Activated gamma-delta T cell treated with anti-CD3 and anti-CD28 coated beads, Interleukin-2, amount 50 U/mL, for 16 hours (primary cell): ENCODE measurements at places on chromosomes 6 and 20.

- DNase-seq = no peak
Measured at GRCh38 chr6:16596616-16597331, 164.5 kb downstream of the ATXN1 start.

GRCh38 chr6:161918109-161918531 lies 644.3 kb upstream of the AGPAT4 start:
- no peak for DNase-seq

GRCh38 chr6:38078671-38079070 lies 259.1 kb downstream of the ZFAND3 start:
- no peak for DNase-seq

- no peak for DNase-seq
Measured at GRCh38 chr6:52371656-52372191, 9.8 kb downstream of the PAQR8 start.

- no peak for DNase-seq
Measured at GRCh38 chr6:138162111-138162954, 594 bp downstream of the ARFGEF3 start.

- no peak for DNase-seq
Measured at GRCh38 chr6:26044140-26045064, 42.8 kb upstream of the HFE start.

DNA sequence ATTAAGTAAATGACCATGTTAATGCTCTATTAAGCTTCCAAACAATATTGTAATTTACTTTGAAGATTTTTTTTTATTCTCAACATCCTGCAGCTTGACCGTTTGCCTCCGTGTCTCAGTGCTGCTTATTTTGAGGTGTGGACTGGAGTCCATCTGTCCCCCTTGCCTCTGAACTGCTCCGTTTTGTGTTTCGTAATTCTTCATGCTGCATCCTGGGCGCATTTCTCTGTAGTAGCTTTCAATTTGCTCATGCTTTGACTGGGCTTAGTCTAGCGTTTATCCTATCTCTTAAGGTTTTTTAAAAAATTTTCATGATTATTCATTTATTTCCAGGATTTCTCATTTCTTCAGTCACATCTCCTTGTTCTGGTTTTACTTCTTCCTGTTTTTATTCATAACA lies 37.8 kb downstream of the PTPN1 start:
- no peak for DNase-seq

- DNase-seq = no peak
Measured at GRCh38 chr6:155100087-155100486, 105.0 kb downstream of the TIAM2 start.

DNA sequence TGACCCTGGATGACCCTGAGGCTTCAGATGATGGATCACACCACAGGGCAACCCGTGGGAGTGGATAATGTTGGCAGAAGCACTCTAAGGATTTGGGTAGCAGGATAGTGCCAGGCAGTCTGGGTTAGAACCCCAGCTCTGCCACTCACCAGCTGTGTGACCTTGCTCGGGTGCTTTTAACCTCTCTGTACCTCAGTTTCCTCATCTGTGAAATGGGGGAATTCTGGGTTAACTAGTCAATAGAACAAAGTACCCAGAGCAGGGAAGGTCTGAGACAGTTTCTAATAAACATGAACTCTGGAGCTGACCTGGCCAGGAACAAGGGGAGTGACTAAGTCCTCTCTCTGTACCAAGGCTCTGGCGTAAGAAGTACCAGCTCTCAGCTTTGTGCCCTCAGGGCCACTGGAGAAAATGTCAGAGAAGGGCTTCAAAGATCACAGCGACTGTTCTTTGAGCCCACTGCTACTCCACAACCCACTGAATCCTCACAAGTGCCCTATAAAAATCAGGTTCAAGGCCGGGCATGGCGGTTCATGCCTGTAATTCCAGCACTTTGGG lies 14.7 kb upstream of the NOL4L start:
- no peak for DNase-seq

DNA sequence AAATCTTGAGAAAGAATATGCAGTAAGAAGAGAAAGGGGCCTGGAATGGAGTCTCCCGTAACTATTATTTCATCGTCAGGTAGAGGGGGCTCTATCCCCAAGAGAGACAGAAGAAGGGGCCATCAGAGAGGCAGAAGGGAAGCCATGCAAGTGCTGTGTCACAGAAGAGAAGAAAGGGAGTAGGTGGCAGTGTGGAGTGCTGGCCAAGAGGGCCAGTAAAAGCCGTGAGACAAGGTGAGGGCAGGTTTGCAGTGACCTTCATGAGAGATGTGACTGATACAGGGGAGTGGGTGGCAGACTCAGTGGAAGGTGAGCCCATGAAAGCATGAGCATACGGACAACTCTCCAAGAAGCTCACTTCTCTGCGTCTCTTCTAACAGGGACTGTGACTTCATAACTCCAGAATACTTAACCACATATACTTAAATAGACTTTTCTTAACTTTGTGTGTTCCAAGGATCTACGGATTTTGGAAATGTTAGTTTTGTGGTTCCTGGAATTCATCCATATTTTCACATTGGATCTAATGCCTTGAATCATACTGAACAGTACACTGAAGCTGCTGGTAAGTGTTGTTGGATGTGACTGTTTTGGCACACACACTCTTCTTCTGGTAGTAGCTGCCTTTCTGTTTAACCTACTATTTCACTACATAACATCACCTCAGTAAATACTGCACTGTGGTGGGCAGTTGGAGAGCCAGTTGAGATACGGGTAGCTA lies 15.6 kb downstream of the PM20D2 start:
- no peak for DNase-seq

- DNase-seq = no peak
Measured at GRCh38 chr20:61636531-61637116, 384.6 kb downstream of the CDH4 start.

GRCh38 chr6:122116835-122117627 lies 282.4 kb upstream of the HSF2 start:
- DNase-seq = no peak

- DNase-seq = no peak
Measured at GRCh38 chr20:25020345-25020744, 27.8 kb upstream of the APMAP start.

DNA sequence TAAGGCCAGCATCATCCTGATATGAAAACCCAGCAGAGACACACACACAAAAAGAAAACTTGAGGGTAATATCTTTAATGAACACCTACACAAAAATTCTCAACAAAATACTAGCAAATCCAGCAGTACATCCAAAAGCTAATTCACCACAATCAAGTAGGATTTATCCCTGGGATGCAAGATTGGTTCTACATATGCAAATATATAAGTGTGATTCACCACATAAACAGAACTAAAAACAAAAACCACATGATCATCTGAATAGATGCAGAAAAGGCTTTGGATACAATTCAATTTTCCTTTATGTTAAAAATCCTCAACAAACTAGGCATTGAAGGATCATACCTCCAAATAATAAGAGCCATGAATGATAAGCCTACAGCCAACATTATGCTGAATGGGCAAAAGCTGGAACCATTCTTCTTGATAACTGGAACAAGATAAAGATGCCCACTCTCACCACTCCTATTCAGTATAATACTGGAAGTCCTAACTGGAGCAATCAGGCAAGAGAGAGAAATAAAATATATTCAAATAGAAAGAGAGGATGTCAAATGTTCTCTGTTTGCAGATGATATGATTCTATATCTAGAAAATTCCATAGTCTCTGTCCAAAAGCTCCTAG lies 33.9 kb upstream of the CLVS2 start:
- DNase-seq = no peak

DNA sequence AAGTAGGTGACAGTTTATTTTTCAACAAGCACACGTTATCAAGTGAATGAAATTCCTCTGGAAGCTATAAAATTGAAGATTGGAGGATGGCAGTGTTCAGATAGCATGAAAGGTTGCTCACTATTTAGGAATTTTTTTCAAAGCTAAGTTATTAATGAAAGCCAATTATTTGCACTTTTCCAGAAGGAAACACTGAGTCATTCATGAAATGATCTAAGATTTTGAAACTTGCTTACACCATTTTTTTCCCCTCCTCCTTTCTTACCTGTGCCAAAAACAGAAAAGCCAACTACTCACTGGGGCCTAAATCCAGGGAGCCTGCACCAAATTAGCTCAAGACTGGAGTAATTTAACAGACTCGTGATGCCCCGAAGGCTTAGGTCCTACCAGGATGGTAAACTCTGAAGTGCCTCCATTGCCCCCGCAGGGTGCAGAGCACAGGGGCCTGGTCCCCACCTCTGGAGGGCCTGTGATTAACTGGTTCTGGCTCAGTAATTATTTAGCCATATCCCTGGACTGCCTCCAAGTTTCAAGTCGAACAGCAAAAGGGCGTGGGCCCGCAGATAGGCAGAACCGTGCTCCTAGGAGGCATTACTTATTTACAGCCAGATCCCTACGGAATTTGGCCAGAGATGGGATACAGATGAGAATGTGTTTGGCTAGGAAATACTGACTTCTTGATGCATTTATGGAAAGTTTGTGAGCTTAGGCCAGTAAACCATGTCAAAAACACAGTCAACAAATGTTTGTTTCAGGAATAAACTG lies 28.0 kb upstream of the ZNF217 start:
- DNase-seq = no peak
